ENCODE measurements at places on chromosomes 12 and 14. TPM values are rescaled to one million over a fixed set of nuclear protein-coding genes. Genes with fewer than 3 reads are reported as not detected.

DNA sequence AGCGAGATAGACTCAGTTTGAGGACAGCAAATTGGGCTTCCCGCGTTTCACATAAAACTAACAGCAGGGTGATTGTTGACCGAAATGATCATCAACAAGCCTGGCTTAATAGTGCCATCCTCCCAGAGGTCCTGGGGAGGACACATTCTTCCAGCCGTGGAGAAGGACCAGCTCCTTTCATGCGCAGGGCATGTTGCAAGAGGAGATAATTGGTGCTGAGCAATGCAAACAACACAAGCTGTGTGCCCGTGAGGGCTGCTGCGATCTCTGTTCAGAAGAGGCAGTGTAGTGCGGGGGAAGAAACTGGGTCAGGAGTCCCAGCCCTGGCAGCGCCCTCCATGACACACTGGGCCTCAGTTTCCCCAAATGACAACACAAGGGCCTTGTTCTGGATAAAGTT lies 54.3 kb downstream of the CCDC85C start:
- no peak for DNase-seq

DNA sequence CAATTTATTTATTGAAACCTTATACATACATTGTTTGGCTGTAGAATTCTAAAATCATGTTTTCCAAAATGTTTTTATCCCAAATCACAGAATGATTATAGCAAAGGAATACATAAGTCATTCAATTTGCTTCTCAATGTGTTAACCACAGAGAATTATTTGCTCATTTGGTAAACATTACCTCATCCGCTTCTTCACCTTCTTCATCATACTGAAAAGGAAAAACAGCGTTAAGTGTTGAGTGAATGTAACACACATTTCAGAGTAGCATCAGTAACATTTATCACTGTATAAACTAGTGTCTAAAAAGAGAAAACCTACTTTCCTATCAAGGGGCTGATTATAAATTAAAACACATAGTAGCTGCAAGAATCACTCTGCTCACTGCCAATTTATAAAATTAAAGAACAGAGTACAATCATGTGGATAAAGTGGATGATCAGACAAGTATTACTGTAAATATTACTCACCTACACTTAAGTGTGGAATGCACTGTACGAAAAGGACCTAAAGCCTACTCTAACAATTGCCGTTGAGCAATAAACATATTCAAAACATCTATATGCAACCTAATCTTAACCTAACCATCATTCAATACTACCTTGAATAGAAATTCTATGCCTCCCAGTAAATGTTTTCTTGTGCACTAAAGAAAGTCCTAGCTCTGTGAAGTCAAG lies 18.1 kb upstream of the PHLDA1 start:
- peak; percentile 69 for DNase-seq

GRCh38 chr12:114784526-114784925 lies 100.6 kb upstream of the TBX3 start:
- DNase-seq, result no peak

- DNase-seq, result no peak
Observed at GRCh38 chr12:79370021-79370420, 320.7 kb downstream of the PAWR start.

DNA sequence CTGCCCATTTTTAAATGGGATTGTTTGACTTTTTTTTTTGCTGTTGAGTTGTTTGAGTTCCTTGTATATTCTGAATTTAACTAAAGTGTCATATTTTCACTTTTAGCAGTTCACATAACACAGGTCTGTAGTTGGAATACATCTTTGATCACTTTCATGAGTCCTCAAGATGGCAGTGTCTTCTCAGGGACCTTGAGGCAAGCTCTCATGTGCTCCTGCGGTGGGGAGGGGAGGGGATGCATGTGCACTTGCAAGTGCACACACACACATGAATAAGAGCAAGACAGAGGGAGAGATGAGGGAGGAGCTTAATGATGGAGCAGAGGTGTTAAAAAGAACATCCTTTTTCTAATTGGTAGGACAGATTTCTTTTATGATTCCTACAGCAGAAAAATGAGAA lies 291.4 kb upstream of the OR4E1 start:
- no peak for DNase-seq

DNA sequence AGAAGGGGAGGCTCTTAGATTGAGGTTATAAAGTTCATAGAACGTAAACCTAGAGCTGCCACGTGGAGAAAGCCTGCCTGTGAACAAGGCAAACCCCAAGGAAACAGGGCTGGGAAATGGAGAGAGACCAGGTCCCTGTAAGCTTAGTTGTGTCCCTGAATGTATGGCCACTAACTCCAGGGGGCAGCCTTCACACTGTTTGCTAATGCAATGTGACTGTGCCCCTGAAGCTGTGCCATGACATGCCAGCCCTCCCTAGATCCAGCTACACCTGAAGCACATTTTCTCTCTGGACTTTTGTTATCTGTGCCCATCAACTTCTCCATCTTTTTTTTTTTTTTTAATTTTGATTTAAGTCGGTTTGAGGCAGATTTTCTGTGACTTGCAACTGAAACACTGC lies 60.6 kb upstream of the TMCC3 start:
- peak; percentile 33 for DNase-seq

- no peak for DNase-seq
Observed at GRCh38 chr14:105850853-105851581, 324.6 kb downstream of the TMEM121 start.

DNA sequence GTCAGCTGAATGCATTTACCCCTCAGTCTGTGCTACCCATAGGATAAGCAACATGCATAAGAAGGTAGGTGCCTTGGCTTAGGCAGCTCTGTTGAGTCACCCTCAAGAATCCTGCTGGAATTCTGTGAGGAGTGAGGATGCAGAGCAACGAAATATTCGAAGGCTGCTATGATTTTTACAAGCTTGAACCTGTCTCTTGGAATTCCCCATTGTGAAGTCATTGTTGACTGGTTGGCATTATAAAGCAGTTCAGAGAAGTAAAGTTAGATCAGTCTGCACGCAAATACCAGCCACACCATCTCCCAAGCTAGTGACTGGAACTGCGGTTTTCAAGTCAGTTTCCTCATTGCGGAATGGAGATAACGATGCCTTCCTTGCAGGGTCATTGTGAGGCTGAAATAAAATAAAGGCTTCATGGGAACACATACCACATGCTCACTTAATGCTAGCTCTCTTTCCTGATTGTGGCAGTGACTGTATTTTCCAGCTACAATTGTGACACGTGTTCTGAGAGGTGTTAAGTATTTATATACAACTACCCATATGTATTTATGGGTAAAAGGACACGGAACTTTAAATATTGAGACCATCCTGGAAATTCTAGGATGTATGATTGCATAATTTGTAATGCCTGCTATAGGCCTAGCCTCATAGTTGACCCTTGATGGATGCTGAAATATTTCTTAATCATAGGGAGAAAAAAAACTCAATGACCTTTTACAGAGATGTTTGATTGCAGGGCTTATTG lies 96.7 kb downstream of the ETV6 start:
- DNase-seq, result peak; percentile 100

- peak; percentile 63 for DNase-seq
Observed at GRCh38 chr14:54168489-54168888, 211.9 kb upstream of the BMP4 start.

DNA sequence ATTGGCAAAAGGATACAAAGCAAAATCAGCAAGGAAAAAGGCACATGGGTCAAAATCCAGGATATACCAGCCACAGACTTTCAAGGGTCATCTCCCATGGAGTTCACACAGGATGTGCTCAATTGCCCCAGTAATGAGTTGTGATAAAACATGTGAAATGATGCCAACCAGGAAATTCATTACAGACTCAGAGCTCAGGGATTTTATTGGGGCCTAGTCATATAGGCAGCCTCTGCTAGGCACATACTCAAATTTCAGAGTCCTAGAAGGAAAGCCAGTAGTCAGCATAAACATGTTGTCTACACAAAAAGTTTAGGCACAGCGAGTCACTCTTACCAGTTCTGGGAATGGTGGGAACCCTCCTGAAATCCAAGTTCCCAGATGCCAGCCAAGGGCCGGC lies 64.4 kb upstream of the OSBPL8 start:
- peak; percentile 83 for DNase-seq

GRCh38 chr12:47068539-47068938 lies 10.9 kb upstream of the PCED1B start:
- DNase-seq, result no peak

- no peak for DNase-seq
Observed at GRCh38 chr14:104658325-104658712, 31.1 kb upstream of the INF2 start.

The SERPINA9 gene
- not detected for total RNA-seq

The MIP gene
- not detected for total RNA-seq

The FICD gene
- 15.5 TPM for total RNA-seq

The RIMBP2 gene
- total RNA-seq, result not detected

The SLC10A1 gene
- not detected for total RNA-seq

The MMAB gene
- 36.9 TPM for total RNA-seq

The C12orf76 gene
- total RNA-seq, result 12.8 TPM

The LRRK2 gene
- 0.90 TPM for total RNA-seq

All from bronchial epithelial cell (primary cell).